H4 (cell line): ENCODE measurements at places on chromosomes 4 and X. TPM values are rescaled to one million over a fixed set of nuclear protein-coding genes. Genes with fewer than 3 reads are reported as not detected.
A peak's percentile ranks its signal among the peaks of the same experiment; 100 is the strongest.

DNA sequence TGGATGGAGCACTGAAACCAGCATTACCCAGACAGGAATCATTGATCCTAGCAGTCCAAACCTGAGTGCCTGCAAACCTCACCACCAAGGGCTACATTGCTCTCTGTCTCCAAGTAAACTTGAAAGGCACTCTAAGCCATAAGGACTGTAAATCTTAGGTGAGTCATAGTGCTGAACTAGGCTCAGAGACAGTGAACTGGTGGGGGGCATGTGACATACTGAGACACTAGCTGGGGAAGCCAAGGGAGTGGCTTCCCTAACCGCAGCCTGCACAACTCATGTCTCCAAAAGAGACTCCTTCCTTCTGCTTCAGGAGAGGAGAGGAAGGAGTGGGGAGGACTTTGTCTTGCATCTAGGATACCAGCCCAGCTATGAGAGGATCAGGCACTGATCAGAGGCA is 235.5 kb upstream of the ACTRT1 start:
- no peak for DNase-seq

DNA sequence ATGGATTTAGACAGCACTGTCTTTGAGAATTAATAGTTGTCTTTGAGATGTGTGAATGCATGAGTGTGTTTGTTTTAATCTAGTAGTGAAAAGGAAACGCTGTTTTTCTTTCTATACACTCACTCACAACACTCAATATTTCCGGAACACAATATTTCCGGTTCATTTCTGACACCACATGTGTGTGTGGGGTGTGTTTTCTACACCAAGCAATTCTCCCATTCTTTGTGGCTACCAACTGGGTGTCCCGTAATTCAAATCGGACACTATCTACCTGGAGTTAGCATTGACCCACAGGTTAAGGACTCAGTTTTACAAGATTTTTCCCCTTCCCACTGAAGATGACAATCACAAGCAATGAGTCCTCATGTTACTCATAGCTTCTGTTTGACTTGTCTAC is 113.9 kb downstream of the SNCA start:
- no peak for DNase-seq

- no peak for DNase-seq
Measured at GRCh38 chr4:5760246-5760645, 49.2 kb downstream of the EVC start.

GRCh38 chr4:21709031-21709430 is 239.5 kb downstream of the KCNIP4 start:
- no peak for DNase-seq

- DNase-seq, result no peak
Measured at GRCh38 chr4:3039706-3040366, 34.5 kb downstream of the HTT-AS start.

- DNase-seq, result peak; percentile 91
Measured at GRCh38 chr4:39514888-39515401, 12.3 kb downstream of the UGDH start.

GRCh38 chrX:43882294-43882681 is at the start of gene MAOB:
TSS of gene MAOB (minus strand) at chrX:43882450. CDS start at chrX:43882299, 151 bp downstream.
- DNase-seq, result no peak

DNA sequence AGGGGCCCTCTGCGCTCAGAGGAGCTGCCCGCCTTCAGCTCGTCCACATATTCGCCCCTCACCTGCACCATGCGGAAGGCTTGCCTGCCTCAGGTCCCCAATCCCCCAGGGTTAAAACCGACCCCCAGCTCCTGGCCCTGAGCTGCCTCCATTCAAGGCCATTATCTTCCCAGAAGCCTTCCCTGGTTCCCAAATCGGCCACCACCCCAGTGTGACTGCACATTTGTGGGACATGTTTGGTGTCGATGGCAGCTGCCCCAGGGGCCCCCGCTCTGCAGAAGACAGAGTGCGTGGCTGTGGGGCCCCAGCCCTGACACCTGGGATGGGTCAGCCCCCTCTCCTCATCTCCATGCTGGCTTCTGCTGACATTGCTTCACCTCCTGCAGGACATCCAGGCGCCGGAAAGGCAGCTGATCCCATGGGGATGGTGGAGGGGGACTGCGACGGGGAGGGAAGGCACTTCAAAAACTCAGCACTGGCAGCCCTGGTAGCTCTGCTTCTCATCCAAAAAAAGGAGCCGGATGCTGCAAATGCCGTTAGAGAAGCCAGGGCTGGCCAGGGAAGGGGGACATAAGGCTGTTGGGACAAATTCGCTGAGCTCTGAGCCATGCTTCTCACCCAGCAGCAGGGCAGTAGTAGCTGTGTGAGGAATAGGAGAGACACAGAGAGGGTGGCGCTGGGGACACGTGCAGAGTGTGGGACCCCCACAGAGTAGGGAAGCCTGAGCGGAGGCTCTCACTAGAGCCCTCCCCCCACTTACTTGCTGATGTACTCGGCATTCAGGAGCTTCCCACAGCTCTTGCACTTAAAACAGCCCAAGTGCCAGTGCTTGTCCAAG is 78.5 kb downstream of the ABLIM2 start:
- no peak for DNase-seq

DNA sequence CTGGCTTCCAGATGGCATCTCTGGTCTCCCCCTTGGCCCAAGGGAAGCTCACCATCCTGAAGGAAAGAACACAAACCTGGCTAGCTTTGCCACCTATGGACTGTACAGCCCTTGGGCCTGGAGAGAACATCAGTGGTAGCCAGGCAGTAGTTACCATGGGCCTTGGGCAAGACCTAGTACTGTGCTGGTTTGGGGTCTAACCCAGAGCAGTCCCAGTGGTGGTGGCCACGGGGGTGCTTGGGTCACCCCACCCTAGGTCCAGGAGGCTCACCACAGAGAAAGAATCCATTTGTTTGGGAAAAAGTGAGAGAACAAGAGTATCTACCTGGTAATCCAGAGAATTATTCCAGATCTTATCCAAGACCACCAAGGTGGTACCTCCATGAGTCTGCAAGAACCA is 290.7 kb upstream of the PPP1R2C start:
- DNase-seq, result no peak

- no peak for DNase-seq
Measured at GRCh38 chr4:5749568-5749967, 38.6 kb downstream of the EVC start.

DNA sequence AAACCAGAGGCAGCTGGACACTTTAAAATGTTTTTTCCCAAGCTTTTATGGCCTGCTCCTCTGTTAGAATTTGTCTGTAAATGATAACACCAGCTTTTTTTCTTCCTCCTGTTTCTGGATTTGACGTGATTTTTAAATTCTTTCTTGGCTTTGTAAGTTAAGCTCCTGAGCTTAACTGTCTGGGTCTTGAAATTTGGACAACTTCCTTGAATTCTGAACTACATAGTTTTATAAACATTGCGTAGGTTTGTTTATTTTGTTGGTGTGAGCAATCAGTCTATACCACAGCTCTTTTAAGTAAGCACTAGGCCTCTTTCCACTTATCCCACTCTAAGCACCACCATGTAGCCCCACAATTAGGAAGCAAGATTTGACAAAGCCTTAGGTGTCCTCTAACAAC is 144.4 kb upstream of the GUCY1A1 start:
- DNase-seq, result peak; percentile 79

GRCh38 chr4:120155287-120155686 is 88.6 kb upstream of the MAD2L1 start:
- DNase-seq, result no peak

DNA sequence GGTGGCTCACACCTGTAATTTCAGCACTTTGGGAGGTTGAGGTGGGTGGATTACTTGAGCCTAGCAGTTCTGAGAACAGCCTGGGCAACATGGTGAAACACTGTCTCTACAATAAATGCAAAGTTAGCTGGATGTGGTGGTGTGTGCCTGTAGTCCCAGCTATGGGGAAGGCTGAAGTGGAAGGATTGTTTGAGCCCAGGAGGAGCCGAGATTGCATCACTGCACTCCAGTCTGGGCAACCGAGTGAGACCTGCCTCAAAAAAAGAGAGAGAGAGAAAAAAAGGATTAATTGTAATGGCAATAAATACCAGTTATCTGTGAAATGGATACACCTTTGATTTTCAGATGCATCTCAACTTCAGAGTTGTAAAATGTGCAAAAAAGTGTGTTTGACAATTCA is 58.8 kb downstream of the SPRY1 start:
- no peak for DNase-seq

DNA sequence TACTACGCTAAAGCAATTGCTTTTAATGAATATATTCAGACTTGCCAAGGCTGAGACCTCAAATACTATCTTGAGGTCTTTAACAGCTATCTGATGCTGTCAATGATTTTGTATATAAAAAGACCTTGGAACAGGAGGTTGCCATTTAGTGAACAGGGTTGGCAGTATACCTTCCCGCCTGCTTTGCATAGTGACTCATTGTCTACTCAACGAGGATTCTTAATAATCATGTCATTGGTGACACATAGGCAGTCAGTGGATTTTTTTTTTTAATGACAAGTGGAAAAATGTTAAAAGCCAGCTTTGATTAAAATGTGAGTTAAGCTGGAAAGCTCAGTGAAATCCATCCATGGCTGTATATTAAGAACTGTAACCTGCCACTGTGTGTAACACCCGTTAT is 164.0 kb downstream of the ASMT start:
- no peak for DNase-seq

DNA sequence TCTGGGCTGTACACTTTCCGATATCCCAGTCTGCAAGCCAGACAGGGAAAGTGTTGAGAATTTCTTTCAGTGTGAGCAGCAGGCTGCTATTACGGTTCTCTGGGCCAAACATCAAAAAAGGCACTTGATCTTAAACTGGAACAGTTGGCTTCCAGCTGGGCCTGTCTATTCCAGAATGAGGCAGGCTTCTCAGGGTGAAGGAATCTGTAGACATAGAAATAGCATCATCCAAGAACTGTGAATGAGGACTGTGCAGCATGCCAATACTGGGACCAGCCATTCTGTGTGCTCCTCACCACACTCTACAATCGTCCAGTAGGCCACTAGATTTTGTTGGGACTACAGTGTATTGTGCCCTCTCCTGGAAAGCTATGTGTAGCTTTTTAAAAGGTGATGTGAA is 31.1 kb downstream of the ART3 start:
- DNase-seq, result no peak

DNA sequence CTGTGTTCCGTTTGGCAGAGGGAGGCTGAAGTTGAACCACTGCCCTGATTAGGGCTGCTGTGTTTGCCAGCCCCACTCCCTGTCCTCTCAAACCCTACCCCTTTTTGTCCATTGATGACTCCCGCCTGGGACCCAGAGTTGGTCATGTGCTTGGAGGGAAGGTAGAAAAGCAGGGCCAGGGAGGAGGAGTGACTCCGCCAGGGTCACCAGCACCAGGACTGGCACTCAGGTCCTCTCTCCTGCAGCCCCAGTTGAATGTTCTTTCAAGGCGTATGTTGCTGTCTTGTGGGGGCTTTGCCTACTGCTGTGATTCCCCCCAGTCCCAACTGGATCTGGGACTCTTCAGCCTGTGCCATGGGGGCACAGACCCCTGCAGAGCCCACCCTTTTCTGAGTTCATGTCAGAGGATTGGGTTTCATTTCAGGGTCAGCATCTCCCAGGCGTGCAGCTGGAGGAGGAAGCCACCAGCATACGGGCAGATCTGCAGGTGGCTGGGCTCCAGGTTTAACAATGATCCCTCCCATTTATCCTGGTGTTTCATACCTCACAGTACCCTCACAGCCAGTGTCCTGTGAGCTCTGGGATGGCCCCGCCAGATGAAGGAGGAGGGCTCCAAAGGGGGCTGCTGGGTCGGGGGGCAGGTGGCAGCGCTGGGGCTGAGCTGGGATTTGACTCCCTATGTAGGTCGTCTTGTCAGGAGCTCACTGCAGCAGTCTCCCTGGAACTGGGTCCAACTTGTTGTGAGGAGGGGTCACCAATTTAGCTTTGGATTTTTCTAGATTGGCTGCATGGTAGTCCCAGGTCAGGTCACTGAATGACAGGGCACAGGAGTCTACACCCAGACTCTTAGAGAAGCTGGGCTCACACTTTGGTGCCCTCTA is 55.7 kb downstream of the MSX1 start:
- no peak for DNase-seq

GRCh38 chrX:12899506-12899905 is 6.9 kb upstream of the TLR8 start:
- no peak for DNase-seq

DNA sequence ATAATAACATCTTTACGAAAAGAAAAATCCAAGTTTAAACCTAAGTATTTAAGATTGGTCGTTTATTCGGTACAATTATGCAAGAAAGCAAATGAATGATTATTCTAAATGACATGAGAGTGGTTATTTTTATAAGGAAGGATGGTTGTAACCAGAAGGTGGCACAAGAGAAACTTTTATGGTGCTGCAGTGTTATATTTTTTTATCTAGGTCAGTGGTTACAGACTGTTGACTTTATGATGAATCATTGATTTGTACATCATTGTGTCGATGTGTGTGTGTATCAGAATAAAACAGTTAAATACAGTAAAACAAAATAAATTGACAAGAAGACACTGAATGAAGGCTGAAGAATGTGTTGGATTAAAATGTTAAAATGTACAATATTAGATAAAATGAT is 9.8 kb downstream of the DCAF8L2 start:
- peak; percentile 38 for DNase-seq

- peak; percentile 61 for DNase-seq
Measured at GRCh38 chr4:4762909-4763821, 96.3 kb upstream of the MSX1 start.

GRCh38 chr4:138438608-138439007 is 196.5 kb upstream of the SLC7A11 start:
- peak; percentile 37 for DNase-seq

DNA sequence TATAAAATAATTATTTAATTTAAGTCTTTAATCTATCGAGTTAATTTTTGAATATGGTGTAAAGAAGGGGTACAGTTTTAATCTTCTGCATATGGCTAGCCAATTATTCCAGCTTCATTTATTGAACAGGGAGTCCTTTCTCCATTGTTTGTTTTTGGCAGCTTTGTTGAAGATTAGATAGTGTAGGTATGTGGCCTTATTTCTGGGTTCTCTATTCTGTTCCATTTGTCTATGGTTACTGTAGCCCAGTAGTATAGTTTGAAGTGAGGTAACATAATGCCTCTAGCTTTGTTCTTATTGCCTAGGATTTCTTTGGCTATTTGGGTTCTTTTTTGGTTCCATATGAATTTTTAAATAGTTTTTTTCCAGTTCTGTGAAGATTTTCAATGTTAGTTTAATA is 48.3 kb downstream of the EMCN start:
- DNase-seq, result no peak

GRCh38 chrX:154720067-154720466 is 30.8 kb downstream of the GAB3 start:
- no peak for DNase-seq

PCYT1B gene
- 0.10 and 0.46 TPM in 2 replicates for total RNA-seq

GRIA2 gene
- not detected in 2 replicates for total RNA-seq

FAM114A1 gene
- total RNA-seq, result 89.3 and 118 TPM in 2 replicates

CABS1 gene
- total RNA-seq, result not detected in 2 replicates

RAB9B gene
- total RNA-seq, result 0.74 and 0.94 TPM in 2 replicates

RASGEF1B gene
- total RNA-seq, result 0.25 and 1.1 TPM in 2 replicates

BTK gene
- not detected in 2 replicates for total RNA-seq

VCX2 gene
- total RNA-seq, result 0.29 and 3.2 TPM in 2 replicates

ALAS2 gene
- not detected in 2 replicates for total RNA-seq

SLC10A6 gene
- total RNA-seq, result 0.27 TPM in 1 of 2 replicates, not detected in the other

MAGEB10 gene
- total RNA-seq, result not detected in 2 replicates
